ENCODE measurements at places on chromosomes 12 and 14.
A peak's percentile ranks its signal among the peaks of the same experiment; 100 is the strongest.

GRCh38 chr12:27951898-27952297 lies 20.6 kb downstream of the PTHLH start:
- no peak for DNase-seq

DNA sequence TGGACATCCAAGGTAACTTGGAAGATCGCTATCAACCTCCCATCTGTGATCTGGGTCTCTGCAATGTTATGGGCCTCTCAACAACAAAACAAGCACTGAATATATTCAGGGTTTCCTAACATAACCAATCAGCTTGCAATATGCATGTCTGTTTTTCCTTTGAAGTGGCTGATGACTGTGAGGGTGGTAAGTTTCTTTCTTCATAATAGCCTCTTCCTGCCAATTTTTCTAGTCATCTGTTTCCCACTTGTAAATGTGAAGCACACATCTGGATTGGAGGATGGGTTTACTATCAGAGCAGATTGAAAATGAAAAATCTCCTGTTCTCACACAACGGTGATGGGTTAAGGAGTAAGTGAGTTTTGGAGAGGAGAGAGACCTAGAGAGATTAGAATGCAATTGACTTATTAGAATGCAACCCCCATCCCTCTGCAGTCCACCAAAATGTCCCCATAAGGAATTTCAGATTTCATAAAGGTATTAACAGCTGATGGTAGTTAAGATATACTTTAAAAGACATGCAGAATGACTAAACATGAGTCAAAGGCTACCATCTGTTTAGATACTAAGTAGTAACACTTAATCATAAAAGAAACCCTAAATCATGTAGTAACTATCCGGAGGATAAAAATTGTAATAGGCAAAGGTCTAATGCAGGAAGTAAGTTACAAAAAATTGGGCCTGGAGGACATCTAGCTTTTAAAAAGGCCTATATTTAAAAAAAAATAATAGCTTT lies 58.4 kb upstream of the SAV1 start:
- DNase-seq = peak; percentile 83

GRCh38 chr12:15227004-15227679 lies 5.9 kb upstream of the RERG start:
- DNase-seq = peak; percentile 51

GRCh38 chr12:103705927-103706326 lies 118.9 kb downstream of the STAB2 start:
- DNase-seq = peak; percentile 10

- no peak for DNase-seq
Observed at GRCh38 chr12:50964432-50964831, 12.1 kb downstream of the HIGD1C start.

DNA sequence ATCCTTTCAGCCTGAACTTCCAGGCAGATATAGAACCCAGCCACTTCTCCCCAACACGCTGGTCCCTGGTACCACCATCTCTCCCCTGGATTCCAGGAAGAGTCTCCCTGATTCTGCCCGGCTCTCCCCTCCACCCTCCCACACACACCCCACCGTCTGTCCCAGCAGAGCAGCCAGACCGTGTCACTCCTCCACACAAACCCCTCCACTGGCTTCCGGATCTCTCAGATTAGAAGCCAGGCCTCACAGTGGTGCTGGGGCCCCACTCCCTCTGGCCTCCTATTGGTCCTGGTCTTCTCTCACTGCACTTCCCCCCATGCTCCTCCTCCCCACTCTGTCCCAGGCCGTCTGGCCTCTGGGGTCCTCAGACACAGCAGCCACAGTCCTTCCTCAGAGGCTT lies 52.4 kb upstream of the CDKN3 start:
- DNase-seq = no peak

GRCh38 chr12:55874443-55874842 lies 31.7 kb upstream of the MMP19 start:
- DNase-seq = no peak

GRCh38 chr12:66662179-66662578 lies 16.7 kb downstream of the GRIP1 start:
- DNase-seq = peak; percentile 66

DNA sequence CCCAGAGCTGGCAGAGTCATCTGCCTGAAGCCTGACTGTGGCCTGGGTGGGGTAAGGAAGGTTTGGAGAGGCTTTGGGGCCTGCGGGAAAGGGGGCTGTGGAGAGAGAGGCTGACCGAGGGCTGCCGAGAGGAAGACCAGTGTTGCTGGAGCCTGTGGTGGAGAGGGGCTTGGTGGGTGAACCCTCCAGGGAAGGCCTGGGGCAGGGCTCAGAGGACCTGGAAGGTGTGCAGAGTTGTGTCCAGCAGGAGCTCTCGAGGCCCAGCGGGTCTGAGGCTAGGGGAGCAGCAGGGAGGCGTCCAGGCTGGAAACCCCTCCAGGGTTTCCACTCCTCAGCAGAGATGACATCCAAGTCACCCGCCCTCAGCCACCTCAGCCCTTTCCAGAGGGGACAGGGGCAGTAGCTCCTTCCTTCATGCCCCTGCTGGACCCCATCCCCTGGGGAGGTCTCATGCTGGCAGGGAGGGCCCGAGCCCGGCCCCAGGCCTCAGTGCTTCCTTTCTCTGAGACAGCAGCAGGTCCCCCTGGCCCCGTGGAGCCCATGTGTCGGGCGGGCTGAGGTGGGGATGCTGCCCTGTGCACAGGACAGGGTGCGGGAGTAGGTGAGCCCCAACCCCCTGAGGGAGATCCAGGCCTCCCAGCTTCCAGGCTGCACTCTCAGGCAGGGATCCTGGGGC lies 8.4 kb downstream of the CEP170B start:
- DNase-seq = no peak

GRCh38 chr14:78401866-78402265 lies 231.7 kb downstream of the NRXN3 start:
- DNase-seq = no peak

DNA sequence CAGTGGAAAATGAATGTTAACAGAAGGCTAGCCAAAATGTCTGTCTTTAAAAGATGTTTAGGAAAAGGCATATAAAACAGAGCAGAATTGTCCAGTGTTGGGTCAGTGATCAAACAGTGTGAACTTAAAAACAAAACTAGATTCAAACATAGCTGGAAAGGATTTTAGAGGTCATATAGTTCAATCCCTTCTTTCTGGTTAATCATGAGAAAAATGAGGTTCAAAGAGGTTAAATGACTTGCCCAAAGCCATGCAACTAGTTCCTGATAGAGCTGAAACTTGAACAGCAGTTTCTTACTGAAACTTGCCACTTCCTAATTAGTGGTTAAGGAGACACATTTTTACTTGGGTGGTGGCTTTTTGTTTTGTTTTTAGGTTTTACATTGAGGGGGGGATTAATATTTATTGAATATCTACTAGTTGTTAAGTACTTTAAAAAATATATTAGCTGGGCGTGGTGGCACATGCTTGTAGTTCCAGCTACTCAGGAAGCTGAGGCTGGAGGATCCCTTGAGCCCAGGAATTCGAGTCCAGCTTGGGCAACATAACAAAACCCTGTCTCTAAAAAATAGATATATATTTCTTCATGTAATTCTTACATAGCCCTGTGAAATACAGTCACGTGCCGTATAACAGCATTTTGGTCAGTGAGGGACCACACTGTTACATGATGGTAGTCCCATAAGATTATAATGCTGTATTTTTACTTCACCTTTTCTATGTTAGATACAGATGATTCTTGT lies 20.4 kb downstream of the ACVR1B start:
- DNase-seq = no peak

GRCh38 chr14:36222337-36222736 lies 45.8 kb upstream of the PTCSC3 start:
- DNase-seq = no peak

DNA sequence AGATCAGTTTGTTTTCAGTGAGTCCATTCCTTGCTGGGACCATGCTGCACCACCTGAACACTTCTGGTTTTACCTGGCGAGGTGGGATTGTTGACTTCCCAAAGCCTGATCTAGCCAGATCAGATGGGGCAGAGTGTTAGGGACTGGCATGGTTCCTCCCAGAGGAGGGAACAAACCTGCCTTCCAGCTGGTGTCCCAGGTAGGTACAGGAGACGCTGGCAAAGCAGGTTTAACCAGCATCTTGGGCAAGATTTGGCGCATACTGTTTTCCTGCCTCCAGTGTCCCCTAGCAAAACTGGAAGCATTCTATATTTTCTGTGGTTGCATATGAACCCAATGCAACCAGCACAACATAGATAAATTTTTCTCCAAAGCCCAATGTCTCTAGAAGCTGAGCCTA lies 14.6 kb upstream of the FOS start:
- no peak for DNase-seq

DNA sequence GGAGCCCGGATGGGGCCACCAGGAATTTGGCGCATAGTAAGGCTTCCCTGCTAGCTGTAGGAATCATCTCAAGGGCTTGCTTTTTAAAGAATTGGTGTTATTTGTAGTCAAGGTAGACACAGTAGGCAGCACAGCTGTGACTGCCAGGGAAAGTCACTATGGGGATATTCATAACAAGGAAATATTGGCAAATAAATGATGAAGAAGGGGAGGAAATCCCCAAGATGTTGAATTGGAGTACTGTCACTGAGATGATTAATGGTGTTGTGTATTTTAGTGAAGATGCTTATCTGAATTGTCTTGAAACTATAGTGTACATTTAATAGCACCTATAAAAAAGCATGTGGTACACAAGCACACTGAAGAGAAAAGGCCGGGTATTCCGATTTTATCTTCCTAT lies 118.9 kb downstream of the NPAS3 start:
- DNase-seq = no peak
